Activated gamma-delta T cell (primary cell): ENCODE measurements at places on chromosomes 4 and X.
A peak's percentile ranks its signal among the peaks of the same experiment; 100 is the strongest.

DNA sequence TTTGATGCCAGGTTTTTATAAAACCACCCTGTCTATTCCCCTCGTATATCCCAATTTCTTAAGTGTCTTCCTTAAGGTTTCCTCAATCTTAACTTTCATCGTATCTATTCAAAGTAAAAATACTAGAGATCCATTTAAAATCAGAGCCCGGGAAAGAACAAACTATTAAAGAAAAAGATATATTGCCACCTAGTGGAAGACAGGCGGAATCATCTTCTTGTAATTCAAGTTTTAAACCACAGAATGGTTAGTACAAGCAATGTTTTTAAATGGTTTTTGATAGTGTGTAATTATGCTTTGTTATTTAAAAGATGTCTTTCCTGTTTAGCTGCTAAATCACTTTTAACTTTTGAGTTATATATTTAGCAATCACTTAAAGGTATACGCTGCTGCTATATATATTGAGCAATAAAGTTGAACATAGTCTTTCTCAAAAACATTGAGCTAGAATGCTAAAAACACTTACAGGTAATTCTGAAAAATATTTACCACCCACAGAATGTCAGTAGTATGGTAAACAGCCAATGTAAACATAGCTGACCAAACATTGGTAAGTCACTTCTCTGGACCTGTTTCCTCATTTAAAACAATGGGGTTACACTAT is 18.2 kb downstream of the PRDM8 start:
- DNase-seq = no peak

GRCh38 chrX:35809781-35810180 is 11.6 kb downstream of the MAGEB16 start:
- DNase-seq = no peak

DNA sequence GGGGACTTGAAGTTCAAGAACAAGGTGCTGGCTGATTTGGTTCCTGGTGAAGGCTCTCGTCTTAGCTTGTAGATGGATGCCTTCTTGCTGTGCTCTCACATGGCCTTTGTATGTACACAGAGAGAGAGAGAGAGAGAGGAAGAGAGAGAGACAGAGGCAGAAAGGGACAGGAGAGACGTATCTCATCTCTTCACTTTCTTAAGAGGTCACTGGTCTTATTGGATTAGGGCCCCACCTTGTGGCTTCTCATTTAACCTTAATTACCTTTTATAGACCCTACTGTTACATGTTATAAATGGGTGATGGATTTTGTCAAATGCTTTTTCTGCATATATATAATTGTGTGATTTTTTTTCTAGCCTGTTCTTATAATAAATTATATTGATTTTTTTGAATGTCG is 1444.2 kb downstream of the ADGRL3 start:
- no peak for DNase-seq

DNA sequence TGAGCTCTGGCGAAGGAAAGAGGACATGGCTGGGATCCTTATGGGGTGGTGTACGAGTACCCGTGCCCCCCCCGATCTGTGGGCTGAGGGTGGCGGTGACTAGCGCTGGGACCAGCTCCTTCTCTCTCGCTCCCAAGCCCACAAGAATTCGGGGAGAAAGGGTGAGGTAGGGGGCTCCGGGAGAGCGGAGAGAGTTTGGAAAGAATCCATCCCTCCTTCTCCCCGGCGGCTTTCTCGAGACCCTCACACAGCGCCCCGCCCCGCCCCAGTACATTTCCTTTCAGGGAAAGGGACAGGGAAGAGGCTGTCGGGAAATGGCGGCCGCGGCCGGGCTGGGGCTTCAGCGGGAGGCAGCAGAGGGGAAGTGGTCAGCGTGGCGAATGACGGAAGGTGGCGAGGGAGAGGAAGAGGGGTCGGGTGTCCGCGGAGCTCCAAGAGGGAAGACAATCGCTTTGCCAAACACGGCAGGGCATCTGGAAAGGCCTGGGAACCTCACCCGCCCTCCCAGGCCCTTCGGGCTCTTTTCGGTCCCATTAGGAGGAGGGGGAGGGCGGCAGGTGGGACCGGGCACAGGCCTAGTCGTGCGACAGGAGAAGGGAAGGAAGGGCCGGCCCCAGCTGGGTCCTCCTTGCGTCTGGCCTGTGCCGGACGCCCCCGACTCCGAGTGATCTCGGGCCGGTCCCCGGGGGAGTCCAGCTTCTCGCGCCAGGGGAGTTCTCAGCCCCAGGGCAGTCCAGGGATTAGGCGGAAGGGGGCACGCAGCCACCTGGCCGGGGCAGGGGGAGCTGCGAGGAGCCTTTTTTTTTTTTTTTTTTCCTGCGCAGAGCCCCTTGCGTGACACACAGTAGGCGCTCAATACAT is 10.2 kb downstream of the HNRNPH2 start:
- DNase-seq = peak; percentile 20

DNA sequence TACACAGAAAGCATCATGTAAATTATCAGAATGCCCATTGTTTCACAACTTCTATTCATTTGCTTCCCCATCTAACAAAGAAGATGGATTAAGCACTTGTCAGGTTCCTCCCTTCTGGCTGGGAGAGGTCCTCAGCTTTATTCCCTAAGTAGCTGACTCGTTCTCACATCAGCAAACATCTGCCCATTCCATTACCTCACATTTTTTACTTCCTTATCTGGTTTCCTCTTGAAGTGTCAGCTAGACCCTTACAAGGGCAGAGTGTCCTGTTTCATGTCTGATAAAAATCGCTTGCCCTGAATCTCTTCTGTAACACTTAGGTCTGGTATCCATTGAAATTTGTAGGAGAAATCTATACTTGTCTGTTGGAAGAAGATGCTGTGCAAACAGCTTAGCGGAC is 34.7 kb downstream of the TMPRSS11A start:
- no peak for DNase-seq

DNA sequence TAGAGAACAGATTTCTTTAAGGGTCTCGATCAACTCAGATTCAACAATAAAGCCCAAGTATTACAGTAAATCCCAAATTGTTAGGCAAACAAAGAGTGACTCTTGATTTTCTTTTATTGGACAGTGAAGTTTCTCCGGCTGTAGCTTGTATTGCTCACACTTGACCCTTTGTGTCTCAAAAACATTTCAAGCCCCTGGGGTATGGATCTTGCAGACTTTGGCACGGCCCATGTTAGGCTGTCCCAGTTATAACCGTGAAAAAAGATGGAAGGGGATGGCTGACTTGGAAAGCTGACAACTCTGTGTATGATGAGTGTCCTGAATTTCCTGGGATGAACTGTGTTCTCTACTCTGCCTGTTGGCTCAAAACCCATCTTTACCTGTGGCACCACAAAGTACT is 356.1 kb downstream of the SLITRK2 start:
- no peak for DNase-seq

GRCh38 chr4:158811704-158812103 is 42.9 kb downstream of the FNIP2 start:
- DNase-seq = no peak

DNA sequence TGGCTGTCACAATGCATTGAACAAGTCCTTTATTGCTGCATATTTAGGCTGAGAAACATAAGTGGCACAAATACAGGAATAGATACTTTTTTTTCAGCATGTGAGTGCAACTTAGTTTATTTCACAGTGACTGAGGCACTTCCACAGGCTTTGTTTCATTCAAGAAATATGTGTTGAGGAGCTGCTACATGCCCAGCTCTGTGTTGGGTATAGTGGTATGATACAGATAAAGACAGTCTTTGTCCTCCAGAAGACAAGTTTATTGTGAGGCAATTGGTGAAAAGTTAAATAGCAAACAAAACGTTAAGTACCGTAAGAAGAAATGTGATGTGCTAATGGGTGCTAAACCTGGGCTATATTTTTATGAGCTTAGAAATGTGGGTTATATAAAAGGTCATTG is 186.4 kb downstream of the SPRY1 start:
- no peak for DNase-seq

- no peak for DNase-seq
Observed at GRCh38 chr4:152020073-152020472, 259.3 kb upstream of the GATB start.

DNA sequence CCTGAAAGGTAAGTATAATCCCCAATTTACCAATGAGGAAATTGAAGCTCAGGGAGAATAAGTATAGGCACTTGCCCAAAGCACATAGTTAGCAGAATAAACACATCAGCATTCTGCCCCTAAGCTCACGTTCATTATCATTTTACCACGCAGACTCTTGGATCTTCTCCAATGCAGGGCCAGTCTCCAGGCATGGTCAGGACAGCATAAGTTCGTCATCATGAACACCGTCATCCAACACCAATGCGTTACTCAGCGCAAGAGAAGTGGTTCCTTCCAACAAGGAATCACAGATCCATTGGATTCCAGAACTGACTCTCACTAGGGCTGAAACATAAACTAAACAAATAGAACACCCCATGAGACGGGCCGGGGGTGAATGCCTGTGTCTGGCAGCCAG is 86.5 kb upstream of the GPM6B start:
- DNase-seq = no peak

GRCh38 chrX:67607466-67607865 is 63.6 kb downstream of the AR start:
- no peak for DNase-seq

DNA sequence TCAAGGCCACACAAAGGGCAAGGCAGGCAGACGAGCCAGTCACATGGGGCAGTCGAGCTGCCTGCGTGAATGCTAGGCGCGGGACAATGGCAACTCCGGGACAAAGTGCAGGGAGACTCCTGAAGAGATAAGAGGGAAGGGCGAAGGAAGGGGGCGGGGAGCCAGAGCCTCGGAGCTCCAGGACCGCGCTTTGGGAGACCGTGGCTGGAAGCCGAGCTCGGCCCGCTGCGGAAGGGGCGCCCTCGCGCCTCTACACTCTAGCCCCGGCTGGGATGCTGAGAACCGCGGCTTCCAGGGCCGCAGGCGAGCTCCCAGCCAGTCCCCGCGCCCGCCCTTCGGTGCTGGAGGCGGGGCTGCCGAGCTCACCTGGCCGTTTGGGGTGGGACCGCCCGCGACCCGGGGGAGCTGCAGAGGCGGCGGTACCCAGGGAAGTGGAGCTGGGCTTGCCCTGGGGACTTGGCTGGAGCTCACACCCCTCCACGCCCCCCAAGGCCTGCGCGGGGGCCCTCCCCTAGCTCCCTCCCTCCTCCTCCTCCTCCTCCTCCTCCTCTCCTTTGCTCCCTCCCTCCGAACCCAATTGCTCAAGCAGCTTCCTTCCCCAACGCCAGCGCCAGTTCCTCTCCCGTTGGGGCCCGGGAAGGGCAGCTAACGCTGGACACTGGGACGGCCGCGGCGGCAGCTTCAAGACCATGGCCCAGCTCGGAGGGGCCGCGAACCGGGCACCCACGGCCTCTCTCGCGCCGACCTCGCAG is at the start of gene SOWAHD:
TSS of gene SOWAHD (plus strand) at position 610 of the 752 bp plus-strand sequence. CDS start at position 690, 80 bp downstream.
- DNase-seq = peak; percentile 20

DNA sequence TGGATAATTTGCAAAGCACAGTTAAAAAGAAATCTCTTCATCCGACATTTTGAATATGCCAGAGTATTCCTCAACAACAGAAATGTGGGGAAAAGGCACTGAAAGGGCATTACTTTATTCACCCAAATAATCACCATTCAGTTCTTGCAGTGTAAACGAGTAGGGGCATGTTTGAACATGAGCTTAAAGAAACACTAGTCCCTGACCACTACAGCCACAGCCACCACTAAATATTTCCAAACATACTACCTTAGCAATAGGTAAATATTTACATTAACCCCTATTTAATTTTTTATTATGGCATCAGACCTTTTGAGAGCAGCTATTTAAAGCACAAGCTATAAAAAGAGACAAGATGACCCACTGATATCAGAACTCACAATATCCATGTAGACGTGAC is 27.6 kb downstream of the MCF2 start:
- no peak for DNase-seq

DNA sequence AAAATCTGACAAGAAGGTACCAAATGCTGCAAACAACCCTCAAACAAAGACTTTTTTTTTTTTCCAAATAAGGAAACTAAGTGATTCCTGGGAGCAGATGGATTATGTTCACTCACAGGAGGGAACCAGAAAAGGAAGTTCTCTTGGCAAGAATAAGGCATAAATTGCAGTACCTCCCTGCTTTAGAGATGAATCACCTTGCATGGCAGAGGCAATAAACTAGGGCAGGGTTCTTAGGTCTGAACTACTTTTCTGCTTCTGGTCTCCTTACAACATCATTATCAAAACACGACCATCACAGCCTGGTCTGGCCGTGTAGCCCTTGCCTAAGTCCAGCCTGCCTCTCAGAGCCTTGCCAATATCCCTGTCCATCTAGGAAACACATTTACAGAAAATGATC is 6.3 kb downstream of the TMEM31 start:
- DNase-seq = no peak

DNA sequence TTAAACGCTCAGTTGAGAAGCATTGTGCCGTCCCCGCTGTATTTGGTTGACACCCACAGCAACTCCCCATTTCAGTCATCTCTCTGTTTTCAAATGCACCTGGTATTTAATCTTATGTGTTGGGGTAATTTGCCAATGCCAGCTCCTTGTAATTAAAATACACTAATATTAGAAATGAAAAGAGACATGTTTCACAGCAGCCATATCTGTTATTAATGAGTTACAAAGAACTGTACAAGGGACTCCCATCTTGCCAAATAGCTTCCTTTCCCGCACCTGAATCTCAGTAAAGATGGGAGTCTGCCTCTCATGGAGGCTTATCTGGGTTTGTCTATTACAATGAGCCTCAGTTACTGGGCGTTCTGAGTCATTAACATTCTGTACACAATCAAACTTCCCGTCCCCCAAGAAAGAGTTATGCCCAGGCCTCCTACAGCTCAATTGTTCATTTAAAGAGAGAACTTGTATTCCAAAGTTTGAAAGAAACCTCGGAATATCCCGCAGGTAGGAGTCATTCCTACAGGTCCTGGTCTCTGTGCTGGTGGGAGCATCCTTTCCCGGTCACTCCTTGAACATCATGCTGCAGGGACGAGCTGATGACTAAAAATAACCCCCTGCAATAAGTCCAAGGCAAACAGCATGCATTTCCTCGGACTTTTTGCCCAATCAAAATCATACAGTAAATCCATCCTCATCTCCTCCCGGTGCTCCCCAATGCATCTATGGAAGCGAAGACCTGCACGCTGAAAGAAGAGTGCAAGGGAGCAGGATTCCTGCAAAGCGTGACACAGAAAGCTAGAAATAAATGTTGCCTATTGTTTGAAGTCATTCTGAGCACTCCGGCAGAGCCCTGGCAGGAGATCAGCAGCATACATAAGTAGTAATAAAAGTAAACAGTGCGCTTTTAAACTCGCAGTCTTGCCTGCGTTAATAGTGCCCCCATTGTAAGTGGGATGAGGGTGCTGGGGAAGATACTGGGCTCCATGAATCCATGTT is 926 bp downstream of the NDP start:
- no peak for DNase-seq

DNA sequence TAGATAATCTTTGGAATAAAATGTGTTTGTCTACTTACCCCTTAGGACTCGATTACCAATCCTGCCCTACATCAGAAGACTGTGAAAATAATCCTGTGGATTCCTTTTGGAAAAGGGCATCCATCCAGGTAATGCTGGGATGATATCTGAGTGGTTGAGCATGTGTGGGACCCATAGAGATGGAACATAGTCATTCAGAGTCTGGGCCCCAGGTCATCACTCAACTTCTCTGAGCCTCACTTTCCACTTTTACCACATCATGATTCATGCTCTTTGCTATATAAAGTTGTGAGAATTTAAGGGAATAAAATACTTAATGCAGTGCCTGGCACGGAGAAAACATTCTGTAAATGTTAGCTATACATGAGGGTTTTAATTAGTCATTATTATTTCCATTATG is 8.9 kb downstream of the BST1 start:
- DNase-seq = no peak
